ENCODE measurements at places on chromosomes 2 and 18.
A peak's percentile ranks its signal among the peaks of the same experiment; 100 is the strongest.

GRCh38 chr2:136049991-136050920 is 64.8 kb upstream of the DARS1 start:
- DNase-seq = no peak

GRCh38 chr2:237662671-237663093 is 35.3 kb downstream of the LRRFIP1 start:
- DNase-seq = peak; percentile 26

DNA sequence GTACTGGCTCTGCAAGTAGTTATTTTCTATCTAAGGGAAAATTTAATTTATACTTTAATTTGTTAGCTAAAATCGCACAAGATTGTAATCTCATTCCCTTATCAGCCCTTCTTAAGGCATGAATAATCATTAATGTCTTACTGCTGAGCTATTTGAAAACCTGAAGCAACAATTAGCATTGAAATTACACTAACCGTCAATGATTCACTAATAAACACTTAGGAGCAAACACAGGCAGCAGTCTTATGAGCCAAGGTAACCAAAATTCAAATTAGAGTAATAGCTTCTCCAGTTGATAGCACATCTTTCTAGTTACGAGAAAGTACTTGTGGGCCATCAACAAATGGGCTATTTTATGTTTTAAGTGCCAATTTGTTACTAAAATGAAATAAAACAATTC is 1289.7 kb downstream of the LRP1B start:
- no peak for DNase-seq

DNA sequence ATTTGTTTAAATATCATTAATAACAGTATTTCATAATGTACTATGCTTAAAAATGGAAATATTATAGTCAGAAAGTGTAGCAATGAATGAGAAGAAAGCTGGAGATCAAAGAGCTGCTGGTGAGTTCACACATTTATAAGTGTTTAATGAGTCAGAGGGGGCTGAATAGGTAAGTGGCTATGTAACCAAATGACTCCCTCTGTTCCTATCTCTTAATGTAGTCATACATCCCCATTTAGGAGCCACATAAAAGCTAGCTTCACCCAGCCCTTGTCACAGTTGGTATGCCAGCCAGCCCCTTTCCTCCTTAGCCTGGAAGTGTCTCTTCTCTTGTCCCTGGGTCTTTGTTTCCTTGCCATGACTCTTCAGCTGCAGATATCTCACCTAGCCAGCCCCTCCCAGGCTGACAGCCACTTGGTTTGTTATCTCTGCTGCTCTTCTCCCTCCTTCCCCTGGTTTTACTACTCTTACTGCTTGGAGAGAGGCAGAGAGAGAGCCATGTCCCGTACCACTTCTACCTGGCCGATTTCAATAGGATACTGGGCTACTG is 438.6 kb upstream of the HNMT start:
- no peak for DNase-seq

DNA sequence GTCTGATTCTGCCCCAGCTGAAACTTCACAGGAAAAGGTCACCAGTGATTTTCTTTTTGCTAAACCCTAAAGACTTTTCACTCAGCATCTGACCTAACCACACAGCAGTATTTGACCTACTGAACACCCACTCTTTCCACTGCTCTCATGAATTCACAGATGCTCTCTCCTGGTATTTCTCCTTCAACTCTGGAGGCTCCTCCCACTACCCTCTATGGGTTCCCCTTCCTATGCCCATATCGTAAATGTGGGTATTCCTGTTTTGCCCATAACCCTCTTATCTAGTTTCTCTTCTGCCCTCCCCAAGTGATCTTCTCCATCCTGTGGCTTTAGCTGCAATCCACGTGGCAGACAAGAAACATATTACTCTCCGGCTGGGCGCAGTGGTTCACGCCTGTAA is 7.6 kb downstream of the PLEKHM3 start:
- no peak for DNase-seq

DNA sequence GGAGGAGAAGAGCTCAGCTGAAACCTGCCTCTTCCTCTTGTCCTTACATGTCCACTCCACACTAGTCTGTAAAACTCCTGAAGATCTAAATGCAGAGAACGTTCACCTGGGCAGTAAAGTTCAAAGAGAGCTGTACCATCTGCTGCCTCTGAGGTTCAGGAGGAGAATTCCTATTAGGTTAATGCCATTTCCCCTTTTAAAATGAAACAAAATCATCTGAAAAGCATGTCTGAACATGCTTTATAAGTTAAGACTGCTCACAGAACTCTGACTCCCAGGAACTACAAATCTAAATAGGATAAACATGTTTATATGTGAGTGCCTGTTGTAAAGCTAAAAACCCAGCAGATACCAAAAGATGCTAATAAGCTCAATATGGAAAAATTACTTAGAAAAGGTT is 164.4 kb downstream of the AFF3 start:
- DNase-seq = no peak

GRCh38 chr2:241091201-241091600 is 10.9 kb downstream of the MTERF4 start:
- DNase-seq = no peak

- no peak for DNase-seq
Observed at GRCh38 chr2:29192526-29192925, 77.3 kb downstream of the CLIP4 start.

DNA sequence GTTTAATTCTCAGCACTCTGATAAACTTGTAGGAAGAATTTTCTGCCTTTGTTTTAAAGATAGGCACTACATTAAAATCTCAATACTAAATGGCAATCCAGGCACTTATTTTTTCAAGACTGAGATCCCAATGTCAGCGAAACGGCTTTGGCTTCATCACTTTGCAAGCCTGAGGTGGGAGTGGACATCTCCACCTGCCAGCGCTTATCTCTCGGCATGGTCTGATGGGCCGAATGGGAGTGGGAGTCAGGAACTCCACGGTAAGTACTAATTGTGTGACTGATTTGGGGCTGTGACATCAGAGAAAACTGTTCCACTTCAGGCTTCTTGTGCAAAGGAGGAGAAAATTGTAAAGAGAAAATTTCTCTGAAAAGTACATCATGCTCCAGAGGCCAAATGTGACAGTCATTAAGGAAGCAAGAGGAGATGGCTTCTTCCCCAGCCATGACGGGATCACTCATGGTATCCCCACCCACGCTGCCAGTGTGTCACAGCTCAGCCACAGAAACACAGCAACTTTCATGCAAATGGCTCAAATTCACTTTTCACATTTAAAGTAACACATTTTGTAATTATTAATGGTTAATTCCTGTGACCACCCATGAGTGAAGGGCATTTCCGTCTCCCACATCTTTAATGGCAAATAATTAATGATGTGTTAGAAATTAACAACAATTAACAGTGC is 385.5 kb upstream of the HNRNPA3 start:
- no peak for DNase-seq

DNA sequence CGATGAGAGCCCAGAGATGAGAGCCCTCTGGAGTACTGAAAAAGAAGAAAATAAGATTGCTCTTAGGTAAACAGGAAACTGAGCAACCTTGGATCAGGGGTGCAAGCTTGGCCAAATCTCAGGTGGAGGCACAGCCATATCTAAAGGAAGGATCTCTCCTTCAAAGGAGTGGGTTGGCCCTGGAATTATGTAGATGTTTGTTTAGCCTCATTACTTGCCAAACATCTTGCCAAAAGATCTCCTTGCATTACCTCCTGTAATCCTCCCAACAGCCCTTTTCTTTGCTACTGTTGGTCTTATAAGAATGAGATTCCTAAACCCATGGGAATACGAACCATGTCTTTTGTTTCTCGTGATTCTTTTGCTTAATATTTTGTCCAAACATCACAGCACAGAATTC is 332.6 kb upstream of the NCKAP5 start:
- DNase-seq = no peak

- no peak for DNase-seq
Observed at GRCh38 chr2:109089602-109090300, 39.3 kb upstream of the SH3RF3 start.

DNA sequence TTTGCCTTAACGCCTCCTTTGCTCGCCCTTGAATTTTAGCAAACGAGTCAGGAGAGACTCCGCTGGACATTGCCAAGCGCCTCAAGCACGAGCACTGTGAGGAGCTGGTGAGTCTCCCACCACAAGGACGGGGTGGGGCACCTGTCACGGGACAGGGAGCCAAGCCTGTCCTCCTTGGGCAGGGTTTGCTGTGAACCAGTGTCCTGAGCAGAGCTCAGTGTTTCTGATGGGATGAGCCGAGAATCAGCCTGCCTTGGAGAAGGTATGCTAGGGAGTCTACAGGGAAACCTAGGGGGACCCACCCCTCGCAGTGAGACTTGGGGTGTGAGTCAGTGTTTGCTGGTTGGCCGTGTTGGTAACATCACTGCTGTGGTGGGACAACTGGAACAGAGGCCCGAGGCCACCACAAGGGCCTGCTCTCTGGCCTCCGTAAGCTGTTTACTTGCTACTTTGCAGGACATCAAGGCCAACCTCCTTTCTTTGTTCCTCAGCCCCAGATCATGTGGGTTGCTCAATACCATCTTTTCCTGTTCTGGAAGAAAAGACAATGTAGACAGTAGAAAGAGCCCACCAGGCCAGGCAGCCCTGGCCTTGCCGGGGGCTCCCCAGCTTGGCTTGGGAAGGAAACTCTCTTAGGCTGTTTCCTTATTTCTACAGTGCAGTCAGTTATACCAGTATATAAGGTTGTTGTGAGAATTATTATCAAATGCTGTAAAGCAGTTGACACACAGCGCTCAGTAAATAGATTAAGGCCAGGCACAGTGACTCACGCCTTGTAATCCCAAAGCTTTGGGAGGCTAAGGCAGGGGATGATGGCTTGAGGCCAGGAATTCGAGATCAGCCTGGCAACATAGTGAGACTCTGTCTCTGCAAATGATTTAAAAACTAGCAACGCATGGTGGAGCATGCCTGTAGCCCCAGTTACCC is 42.4 kb downstream of the ITGB1BP1 start:
- no peak for DNase-seq

DNA sequence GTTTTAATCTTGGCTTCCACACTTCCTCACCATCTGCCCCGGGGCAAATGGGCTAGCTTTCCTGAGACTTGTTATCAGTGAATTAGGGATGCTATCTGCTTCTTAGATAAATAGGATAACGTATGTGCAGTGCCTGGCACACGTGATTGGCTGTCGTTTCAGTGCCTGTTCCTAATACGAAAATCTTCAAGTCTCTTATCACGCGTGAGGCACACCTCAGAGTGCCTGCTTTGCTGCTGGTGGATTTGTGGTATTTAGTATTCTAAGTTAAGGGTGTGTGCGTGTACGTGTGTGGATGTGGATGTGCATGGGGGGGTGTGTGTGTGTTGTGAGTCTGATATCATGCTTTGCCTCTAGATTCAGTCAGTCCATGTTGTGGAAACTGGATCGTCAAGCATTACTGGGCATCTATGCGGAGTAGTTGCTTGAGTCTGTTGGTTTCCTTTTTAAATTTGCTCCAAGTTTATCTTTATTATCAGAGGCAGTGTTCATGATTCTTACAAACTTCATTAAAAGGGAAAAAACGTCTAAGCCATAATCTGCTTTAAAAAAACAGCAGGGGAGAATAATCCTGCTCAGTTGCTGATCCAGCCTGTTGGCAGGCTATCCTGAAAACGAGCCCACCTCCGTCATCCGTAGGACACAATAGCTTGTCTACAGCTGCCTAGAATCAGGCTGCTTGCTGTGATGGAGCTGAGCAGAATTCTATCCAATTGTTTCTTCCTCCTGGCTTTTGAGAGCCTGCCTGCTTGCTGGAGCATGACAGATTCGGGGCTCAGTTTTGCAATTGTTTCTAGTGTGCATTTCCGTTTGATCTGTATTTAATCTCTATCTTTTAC is 6.6 kb downstream of the SH3RF3 start:
- peak; percentile 1 for DNase-seq

DNA sequence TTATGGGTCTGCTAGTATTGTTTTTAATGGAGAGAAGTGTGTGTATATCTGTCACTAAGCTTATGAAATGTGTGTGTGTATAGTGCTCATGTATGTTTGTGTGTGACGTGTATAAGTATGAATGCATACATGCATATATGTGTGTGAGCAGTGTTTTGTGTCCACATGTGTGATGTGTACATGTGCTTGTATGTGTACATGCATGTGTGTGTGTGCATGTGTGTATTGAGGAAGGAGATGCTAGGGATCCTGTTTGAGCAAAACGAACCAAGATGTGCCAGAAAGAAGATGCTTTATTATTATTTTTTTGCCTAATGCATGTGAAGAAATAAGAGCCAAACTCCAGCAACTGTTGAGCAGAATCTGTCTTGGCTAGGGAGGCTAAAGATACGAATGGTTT is 301.3 kb upstream of the SKOR2 start:
- DNase-seq = no peak

GRCh38 chr2:240467149-240467642 is 31.7 kb downstream of the GPC1 start:
- DNase-seq = peak; percentile 4

- no peak for DNase-seq
Observed at GRCh38 chr18:8341481-8342230, 267.6 kb upstream of the RAB12 start.

DNA sequence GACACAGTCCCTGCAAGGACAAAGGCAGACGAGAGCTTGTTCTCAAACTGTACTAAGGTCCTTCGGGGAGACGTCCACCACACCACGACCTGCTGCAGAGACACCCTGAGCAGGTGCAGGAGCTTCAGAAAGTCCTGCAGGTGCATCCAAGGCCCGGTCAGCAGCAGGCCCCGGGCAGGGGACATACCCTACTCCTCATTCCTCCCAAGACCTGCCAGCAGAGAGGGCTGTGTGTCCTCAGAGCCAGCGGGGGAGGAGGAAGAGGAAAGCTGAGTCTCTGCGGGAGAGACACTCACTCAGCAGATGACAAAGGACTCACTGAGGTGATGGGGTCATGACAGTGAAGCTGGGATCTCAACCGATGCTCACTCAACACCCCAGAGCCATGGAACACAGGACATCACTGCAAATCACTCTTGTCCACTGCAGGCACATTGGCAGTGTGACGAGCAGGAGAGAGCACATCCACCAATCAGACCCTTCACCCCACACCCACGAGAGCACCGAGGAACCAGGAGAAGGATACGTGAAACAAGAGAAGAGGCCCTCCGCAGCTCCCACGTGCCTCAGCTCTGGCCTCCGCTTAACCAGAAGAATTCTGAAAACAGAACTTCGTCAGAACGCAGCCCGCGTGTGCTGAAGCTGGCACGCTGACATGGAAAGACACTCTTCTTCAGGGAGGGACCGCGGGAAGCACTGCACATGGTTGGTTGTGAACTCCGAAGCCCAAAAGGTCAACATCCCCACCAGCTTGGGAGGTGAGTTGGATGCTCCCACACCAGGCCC is 9.3 kb downstream of the HDAC4 start:
- DNase-seq = no peak
